Glomerular endothelial cell (primary cell): ENCODE measurements at places on chromosomes 12 and 14.

GRCh38 chr14:61713724-61714437, 18.6 kb downstream of the HIF1A start:
- DNase-seq: no peak

DNA sequence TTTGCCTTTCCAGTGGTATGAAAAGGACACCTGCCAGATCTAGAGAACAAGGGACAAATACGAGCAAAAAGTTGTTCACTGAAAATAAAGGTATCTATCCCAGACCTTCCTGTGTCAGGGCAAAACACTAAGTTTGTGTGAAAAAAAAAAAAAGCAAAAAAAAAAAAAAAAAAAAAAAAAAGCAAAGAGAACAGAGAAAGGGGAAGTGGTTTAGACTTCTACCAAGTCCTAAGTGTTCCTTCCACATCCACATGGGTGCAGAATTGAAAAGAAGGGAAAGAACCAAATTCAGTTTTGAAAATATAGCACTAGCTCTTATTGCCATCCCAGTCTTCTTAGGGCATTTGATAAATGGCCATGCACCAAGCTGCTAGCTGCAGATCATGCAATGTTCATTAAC, 41.7 kb downstream of the ZCRB1 start:
- no peak for DNase-seq

DNA sequence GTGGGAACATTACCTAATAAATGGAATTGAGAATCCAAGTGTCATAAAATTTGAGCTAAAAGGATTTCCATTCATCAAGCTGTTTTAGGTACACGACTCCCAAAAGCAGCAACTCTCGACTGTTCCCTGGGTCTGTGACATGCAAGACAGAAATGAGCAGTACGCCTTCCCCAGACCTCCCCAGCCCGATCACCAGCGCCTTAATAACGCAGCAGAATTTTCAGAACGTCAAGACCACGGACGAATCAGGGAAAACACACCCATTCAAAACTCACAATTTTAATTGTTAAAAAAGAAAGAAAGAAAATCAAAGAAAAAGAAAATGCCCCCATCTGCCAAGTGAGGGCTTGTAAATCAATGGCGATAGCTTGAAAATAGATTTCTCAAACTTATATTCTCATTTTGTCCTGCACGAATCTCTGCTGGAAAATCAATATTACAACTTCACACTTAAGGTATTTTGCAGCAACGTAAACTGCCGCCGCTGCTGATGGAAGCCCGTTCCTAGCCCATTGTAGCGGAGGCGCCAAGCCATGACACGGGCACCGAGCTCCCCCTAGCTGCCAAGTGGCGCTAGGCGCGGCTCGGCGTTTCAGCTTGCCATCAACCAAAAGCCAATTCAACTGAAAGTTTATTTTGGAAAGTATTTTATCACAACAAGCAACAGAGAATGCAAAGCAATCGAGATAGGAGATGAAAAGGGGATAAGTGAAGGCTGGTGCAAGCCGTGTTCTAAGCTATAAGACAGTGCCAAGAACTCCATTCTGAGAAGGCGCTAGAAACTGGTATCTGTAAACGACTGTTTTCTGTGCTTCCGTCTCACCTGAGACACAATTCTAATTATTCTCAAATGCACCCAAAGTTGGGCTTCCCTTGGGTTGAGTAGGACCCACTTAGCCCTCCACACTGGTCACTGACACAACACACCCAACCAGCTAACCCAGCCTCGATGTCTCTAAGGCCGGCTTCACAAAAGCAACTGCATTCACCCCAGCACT, 5.5 kb downstream of the BCL11B start:
- DNase-seq: no peak

DNA sequence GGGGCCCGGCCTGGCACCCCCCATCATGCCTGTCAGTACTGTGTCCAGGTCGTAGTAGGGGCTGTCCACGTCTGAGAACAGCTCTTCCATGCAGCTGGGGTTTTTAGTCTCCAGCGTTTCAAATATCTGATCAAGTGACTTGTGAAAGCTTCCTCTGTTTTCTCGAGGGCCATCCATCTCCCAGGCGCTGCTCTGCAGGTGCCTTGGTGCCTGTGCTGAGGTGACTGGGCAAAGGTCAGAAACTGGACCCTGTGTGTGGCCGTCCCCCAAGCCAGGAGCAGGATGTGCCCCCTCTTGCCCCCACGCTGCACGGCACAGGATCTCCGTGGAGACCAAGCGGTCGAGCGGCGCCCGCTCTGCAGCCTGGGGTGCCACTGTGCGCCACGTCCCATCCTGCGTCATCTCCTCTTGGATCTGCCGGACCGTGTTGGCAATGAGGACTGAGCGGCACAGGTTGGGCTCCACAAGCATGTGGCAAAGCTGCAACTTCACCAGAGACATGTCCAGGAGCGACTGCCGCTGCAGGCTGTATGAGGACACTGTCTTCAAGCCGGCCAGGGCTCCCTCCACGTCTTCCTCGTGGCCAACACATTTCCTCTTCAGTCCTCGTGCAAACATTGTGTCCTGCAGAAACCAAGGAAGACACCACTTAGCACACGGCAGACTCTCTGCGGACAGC, 9.4 kb downstream of the CDCA4 start:
- DNase-seq: no peak

DNA sequence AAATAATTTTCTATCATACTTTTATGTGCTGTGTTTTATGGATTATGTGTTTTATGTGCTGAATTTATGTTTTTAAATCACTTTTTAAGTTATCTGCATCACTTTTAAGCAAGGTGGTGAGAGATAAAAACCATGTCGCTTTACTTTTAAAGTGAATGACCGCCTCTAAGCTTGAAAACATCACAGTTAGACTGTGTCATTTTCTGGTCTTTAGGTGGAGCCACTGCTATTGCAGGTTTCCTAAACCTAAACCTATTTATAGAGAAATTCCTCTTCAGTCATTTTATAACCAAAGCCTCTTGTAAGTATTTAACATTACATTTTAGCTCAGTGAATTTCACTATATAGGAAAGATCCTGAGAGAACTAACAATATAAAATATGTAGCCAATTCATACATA, 21.0 kb upstream of the MDM2 start:
- DNase-seq: no peak

- no peak for DNase-seq
Observed at GRCh38 chr12:83432176-83432719, 745.5 kb downstream of the TMTC2 start.

DNA sequence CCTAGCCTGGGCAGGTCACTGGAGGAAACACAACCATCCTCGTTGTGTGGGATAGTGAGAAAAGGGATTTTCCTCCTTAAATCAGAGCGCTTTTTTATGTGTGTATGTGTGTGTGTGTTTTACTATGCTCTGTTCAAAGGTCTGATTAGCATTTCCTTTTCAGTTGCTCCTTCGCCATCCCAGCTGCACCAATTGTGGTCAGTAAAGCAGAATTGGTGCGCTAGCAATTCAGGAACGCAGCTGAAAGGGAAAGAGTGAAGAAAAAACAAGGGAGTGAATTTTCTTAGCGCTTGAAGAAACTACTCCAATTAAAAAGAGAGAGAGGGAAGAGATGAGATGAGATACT, 173.3 kb upstream of the PARP11 start:
- DNase-seq: no peak

DNA sequence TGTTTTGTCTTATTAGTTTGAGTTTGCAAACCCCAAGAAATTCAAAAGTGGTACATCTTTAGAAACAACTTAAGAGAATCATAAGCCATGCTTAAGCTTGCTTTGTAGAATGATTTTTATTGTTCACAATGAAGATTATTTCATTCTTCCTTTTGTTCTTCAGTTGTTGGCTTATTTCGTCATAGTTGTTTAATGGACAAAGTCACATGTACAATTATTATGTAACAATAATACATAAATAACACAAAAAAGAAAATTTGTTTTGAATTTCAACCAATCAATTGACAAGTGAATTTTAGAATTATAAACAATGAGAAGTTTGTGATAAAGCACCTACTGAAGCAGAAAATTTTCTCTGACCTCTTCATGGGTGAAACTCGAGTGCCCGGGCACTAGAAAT, 111.8 kb upstream of the IGF1 start:
- no peak for DNase-seq

GRCh38 chr12:31000751-31001150, 72.9 kb upstream of the DDX11 start:
- DNase-seq: no peak

DNA sequence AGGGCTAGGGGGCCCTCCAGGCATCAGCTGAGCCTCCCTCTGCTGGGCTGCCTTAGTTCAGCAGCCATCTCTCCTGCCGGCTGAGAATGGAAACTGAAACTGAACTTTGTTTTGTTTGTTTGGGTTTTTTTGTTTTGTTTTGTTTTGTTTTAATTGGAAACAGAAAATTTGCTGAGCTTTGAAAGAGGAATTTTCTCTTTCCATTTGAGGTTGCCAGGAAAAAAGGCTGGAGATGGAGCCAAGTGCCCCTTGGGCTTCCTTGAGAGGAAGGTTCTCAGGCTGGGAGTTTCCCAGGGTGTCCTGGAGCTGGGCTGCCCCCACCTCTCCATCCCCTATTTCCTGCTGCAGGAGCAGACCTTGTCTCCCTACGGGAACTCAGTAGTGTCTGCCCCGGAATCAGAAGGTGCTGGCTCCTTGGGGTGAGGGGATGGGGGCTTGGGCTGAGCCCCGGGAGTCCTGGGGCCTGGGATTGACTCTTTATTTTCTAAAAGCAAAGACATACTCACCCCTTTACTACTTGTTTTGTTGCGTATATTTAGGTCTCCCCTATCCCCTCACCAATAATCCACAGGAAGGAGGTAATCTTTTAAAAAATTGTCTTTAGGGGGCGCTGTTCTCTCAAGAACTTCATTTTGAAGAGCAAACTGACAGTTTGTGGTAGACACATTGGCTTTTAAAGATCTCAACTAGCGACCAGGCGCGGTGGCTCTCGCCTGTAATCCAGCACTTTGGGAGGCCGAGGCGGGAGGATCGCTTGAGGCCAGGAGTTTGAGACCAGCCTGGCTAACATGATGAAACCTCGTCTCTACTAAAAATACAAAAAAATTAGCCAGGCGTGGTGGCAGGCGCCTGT, 21.3 kb upstream of the OASL start:
- DNase-seq: peak; percentile 47

DNA sequence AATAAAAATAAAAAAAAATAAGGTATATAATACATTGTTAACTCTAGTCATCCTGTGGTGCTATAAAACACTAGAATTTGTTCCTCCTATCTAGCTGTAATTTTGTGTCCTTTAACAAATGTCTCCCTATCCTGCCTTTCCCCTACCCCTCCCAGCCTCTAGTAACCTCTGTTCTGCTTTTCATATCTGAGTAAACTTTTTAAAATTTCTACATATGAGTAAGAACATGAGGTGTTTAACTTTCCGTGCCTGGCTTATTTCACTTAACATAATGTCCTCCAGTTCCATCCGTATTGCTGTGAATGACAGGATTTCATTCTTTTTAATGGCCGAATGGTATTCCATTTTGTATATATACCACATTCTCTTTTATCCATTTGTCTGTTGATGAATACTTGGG, 71.3 kb upstream of the GNG2 start:
- no peak for DNase-seq

- no peak for DNase-seq
Observed at GRCh38 chr12:23169696-23170013, 544.7 kb downstream of the ETNK1 start.

- no peak for DNase-seq
Observed at GRCh38 chr14:57461777-57462320, 31.8 kb downstream of the CCDC198 start.

GRCh38 chr14:104927432-104927816, 2.7 kb downstream of the PLD4 start:
- no peak for DNase-seq

- no peak for DNase-seq
Observed at GRCh38 chr12:14883686-14884085, 2.0 kb downstream of the MGP start.

GRCh38 chr12:121911824-121912585, 6.4 kb upstream of the CFAP251 start:
- no peak for DNase-seq

DNA sequence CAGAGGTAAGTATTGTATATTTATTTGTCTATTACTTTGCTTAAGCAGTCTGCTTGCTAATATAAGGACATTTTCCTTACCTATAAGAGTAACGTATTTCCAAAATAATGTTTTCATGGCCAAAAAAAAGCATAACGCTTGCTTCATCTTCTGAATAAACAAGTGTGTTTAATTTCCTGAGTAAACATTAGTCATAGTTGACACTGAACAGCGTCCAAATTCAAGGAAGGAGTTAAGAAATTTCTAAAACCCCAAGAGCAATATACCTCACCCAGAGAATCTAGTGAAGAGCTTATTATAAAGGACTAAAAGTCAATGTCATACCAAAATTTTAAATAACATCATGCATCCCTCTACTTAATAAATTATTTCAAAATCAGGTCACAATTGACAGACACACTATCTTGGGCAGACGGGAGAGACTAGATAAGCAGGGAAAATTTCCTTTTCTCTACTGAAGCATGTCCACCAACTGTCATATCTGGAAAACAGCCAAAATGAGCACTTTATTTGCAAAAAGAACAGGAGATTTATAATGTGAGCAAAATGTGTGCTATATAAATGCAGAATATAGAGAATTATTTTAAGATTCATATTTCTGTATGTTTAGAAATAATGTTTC, 25.1 kb downstream of the ANKS1B start:
- no peak for DNase-seq

GRCh38 chr12:6826734-6827436, 1.3 kb upstream of the P3H3 start:
- no peak for DNase-seq

GRCh38 chr12:64585104-64585503, 25.2 kb upstream of the RASSF3 start:
- no peak for DNase-seq

DNA sequence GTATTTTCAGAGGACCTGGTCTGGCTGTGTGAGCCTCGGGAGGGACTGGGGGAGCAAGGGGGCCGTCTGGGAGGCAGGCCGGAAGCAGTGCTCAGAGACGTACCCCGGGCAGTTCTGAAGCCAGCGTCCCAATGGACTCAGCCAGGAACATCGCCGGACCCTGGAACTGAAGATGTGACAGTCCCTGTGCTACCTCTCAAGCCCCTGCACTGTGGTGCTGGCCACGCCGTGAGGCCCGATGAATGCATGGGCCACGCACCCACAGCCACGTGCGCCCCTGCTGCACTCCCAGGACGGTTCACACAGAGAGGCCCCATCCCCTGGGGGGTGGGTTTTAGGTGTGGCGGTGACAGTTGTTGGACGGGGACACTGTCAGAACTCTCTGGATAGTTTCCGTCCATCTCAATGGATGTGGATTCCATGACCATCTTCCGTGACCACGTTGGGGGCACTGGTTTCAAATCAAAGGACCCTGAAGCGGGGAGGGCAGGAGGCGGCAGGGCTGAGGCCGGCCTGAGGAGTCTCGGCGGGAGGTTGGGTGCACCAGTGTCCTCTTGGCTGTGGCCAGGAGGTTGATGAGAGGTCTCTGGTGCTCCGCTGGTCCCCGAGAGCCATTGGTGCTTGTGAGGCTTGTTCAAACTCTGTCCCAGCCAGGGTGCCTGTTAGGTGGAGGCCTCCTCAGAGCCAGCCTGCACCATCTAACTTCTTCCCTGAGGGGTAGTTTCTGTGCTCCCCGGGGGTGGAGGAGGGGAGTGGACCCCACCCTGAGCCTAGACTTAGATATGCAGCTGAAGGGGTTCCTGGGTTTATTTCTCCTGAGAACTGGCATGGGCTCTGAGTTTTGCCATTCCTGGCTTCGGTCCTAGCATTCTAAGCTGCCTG, 36.3 kb upstream of the TSPAN9 start:
- DNase-seq: no peak
